Mesothelial cell of epicardium (in vitro differentiated cells): ENCODE measurements at places on chromosomes 2 and 18. TPM values are rescaled to one million over a fixed set of nuclear protein-coding genes. Genes with fewer than 3 reads are reported as not detected.

PLGLB1 gene
- 8.4 to 9.3 TPM (median 8.8 TPM) in 3 replicates for total RNA-seq

NOTO gene
- not detected in 3 replicates for total RNA-seq

RUFY4 gene
- total RNA-seq = not detected in 3 replicates

XDH gene
- total RNA-seq = 3.8 to 3.9 TPM (median 3.9 TPM) in 3 replicates

SERPINB7 gene
- total RNA-seq = 0.40 to 0.68 TPM (median 0.51 TPM) in 3 replicates

TUBA4B gene
- total RNA-seq = not detected in 3 replicates

MYL1 gene
- total RNA-seq = 0.36 to 0.69 TPM (median 0.36 TPM) in 3 replicates

POTEJ gene
- not detected in 3 replicates for total RNA-seq

GBX2 gene
- total RNA-seq = 0.40 to 1.1 TPM (median 0.79 TPM) in 3 replicates

ALPG gene
- not detected in 3 replicates for total RNA-seq

XRCC5 gene
- 291 to 294 TPM (median 291 TPM) in 3 replicates for total RNA-seq

IL37 gene
- not detected in 3 replicates for total RNA-seq

DNA sequence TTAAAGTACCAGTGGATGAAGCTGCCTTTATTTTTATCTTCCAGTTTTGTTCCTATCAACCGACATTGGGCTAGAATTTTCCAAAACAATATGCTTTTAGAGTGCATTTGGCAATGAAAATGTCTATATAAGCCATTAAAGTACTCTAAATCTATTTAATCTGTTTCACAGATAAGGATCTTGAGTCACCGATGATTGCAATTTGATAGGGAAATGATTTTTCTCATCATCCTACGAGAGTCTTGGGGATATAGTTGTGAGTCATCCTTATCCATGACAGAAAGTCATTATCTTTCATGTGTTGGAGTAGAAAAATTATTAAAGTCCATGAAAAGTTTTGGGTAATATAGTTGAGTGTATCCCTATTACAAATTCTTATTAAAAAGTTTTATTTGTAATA lies 26.1 kb downstream of the SLC39A10 start:
- DNase-seq = no peak

DNA sequence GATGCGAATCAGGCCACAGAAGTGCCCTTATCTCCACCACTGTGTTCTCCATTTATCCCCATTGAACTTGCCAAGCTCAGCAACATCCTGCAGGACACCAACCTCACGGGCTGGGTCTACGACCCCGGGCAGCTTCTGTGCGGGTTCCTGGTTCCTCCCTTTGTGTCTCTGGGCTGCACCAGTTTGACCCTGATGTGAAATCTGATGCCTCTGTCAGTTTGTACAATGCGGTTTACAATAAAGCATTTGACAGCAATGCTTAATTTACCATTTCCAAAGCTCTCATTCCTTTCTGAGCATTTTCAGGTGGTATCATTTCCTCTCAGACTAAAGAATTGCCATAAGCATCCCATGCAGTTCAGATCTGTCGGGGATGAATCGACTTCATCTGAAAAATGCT lies 3.3 kb upstream of the TMEM18 start:
- DNase-seq = no peak

DNA sequence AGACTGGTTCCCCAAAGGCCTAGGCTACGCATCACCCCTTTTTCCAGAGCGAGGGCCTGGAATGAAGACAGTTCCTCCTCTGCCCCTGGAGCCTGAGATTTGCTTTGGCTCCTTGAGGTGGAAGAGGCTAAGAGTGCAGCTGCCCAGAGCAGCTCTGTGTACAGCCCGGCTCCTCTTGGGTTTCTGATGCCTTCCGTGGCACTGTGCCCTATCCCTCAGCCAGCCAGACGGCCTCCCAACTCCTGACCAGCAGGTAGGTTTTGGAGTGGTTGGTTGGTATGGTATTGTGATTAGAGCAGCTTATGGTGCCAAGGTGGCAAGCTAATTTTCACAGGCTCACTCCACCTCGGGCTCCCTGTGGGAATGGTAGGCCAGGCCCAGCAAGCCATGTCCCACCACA lies 112.2 kb downstream of the TANC1 start:
- DNase-seq = no peak

- no peak for DNase-seq
These were observed 54.8 kb downstream of the RAPGEF4 start for GRCh38 chr2:172790404-172790803.

DNA sequence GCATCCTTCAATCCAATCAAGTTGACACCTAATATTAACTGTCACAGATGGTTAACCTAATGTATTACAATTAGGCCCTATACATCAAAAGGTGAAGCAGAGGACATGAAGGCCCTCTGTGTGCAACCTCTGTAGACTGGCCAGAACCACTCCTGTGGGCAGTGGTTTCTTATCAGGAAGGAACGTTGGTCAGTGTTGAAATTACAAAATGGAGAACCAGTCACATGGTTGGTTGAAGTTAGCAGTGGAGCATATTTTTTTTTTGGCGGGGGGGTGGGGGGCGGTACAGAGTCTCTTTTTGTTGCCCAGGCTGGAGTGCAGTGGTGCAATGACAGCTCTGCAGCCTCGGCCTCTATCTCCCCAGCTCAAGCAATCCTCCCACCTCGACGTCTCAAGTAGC lies 19.8 kb downstream of the RNU2-63P start:
- DNase-seq = no peak

DNA sequence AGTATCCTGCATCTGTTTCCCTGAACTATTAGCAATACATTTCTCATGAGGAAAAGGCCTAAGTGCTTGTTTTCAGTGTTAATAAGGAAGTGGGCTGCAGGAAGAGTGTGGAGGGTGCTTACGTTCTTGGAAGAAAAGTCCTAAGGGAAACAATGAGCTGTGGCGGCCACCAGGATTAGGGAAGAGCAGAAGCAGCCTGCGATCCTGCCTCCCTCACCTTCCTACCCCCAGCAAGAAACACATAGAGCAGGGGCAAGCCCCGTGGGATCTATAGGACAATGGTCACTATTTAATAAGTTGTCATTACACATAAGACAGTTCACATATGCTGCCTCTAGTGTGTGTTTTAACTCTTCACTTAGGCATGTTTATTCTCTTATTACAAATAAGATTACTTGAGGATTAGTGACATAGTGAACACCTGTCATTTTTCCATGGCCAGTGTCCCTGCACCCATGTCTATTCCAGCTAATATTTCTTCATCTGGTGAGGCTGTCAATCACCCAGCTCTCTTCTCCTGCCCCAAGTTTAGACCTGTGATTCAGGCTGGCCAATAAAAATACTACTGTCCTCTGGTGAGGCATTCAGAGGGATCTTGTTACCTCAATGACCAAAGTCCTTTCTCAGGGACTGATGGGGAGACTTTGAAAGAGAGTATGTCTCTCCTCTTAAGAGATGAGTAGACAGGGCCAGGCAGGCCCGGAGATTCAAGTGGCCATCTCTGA lies 510.9 kb upstream of the CELF4 start:
- DNase-seq = no peak

DNA sequence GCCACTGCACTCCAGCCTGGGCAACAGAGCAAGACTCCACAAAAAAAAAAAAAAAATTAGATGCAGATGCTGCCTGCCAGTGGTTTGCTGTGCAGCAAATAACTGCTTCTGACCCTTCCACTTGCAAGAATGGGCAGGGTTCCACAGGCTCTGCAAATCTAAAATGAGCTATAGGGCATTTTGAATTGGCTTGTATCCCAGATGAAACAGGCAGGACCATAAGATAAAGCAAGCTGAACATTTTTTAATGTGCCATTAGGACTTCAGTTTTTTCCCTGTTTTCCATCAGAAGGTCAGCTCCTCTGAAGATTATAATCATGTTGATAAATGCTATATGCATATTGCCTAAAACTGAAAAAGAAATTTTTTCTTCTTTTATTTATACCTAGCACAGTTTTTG lies 15.7 kb upstream of the FZD7 start:
- DNase-seq = no peak

- no peak for DNase-seq
These were observed 7.2 kb downstream of the SMYD1 start for GRCh38 chr2:88074854-88075292.

DNA sequence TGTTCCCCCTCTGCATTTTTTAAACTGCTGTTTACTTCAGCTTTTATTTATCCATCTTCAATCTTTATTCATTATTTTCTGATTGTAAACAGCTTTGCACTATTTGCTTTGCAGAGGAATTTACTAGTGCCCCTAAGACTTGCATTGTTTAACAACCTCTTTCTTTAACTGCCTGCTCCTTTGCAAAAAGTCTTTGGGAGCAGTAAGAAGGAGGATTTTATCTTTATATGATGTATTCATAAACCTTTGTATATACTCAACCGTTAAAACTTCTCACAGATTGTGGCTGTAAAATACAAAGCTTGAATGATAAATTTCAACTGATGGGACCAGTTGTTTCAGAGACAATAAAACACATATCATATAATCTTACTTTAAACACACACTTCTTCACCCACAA lies 20.1 kb upstream of the VIT start:
- DNase-seq = no peak

DNA sequence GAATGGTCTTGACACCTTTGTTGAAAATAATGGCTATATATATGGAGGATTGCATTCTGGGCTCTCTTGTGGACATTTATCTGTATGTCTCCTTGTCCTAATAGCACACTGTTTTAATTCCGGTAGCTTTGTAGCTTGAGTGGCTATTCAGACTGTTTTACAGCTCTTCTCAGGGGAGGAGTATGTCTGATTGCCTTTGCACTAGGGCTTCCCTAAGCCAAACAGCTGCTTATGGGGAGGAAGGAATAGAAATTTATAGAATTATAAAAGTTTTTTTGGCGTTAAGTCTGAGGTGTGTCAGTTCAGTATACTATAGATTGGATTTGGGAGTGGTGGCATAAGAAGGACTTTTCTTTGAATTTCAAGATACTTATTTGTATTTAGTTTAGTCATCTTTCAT lies 12.6 kb downstream of the SEH1L start:
- DNase-seq = no peak

DNA sequence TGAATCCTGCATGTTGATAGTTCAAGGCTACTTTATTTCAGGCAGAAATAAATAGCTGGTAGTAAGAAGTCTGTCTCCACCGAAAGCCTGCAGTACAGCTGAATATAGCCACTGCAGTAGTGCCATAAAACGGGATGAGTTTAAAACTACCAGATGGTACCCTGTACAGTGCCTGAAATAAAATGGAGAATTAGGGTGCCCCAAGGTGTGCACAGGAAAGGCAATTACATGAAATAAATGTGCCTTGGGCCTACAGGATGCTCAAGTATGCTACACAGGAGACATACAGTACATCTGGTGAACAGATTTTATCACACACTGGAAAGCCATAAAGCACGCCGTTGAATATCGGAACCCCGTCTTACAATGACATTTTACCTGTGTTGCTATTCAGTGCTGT lies 447.7 kb upstream of the HNRNPA3 start:
- DNase-seq = no peak

DNA sequence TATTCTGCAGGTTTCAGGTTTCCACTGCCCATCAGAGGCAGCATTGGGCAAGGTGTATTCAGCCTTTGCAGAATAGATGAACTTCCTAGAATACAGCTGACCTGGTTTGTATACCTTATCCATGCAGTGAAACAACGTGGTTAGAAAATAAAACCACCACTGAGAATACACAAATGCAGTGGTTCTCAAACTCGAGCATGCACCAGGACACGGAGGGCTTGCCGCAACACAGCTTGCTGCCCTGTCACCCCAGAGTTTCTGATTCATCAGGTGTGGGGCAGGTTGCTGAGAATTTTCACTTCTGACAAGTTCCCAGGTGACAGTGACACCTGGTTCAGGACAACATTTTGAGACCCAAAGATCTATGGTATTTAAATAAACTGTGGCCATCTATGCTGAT lies 23.4 kb upstream of the C1D start:
- DNase-seq = no peak

DNA sequence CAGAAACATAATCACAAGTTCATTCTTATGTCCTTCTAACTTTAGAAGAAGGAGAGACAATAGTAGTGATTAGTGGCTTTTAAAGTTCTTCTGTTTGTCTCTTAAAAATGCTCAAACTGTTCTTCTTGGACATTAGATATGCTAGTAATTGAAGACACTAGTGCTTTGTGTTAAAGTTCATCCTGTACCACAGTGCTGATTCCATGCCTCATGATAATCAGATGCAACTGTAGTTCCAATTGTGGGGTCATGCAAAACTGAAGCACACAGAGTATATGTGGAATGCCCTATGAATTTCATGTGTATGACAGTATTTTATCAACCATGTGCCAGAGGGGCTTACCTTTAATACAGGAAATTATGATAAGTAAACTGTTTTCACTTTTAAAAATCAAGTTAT lies 11.4 kb upstream of the KCNJ13 start:
- no peak for DNase-seq

DNA sequence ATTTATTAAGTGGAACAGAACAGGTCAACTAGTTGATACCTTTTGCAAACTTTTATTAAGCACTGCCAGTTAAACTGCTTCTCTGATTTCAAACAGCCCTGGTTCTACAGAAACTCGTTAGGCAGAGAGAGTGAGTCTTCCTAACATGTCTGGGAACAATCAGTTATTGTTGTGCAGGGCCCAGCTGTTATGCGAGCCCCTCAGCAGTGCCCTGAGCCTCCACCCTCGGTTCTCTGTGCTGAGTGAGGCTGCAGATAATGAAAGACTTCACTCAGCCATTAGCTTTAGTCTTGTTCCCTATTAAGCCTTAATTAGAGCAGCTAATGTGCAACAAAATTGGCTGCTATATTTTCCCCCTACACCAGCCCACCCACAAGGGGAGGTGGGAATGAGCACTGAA lies 39.6 kb downstream of the KCTD18 start:
- no peak for DNase-seq

DNA sequence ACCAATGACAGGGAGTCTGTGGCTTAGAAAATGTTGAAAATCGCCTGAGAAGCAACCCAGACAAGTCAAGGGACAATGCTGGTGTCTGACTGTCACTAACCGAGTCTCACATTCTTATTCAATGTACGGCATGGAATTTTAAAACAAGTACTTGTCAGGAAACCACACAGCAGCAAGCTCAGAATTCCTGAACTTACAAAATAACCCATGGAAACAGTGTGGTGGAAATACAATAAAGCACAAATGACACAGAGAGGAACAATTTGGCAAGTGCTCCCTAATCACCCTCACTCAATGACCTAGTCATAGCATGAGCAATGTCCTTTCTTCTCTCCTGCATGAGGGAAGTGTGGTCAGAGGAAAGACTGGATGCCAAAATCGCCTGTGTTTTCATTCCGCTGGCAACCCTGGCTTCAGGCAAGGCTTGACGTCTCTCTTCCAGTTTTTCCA lies 154.0 kb downstream of the SATB2 start:
- no peak for DNase-seq

DNA sequence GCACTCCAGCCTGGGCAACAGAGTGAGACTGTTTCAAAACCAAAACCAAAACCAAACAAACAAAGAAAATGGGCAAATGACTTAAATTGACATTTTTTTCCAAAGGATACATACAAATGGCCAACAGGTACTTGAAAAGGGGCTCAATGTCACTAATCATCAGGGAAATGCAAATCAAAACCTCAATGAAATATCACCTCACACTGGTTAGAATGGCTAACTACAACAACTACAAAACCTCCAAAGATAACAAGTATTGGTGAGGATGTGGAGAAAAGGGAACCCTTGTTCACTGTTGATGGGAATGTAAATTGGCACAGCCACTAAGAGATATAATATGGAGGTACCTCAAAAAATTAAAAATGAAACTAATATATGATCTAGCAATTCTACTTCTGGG lies 213.2 kb upstream of the HS6ST1 start:
- no peak for DNase-seq
